Activated naive CD8-positive, alpha-beta T cell treated with anti-CD3 and anti-CD28 coated beads, Interleukin-2, amount 50 U/mL, for 16 hours (primary cell): ENCODE measurements at places on chromosomes 1 and 21.

DNA sequence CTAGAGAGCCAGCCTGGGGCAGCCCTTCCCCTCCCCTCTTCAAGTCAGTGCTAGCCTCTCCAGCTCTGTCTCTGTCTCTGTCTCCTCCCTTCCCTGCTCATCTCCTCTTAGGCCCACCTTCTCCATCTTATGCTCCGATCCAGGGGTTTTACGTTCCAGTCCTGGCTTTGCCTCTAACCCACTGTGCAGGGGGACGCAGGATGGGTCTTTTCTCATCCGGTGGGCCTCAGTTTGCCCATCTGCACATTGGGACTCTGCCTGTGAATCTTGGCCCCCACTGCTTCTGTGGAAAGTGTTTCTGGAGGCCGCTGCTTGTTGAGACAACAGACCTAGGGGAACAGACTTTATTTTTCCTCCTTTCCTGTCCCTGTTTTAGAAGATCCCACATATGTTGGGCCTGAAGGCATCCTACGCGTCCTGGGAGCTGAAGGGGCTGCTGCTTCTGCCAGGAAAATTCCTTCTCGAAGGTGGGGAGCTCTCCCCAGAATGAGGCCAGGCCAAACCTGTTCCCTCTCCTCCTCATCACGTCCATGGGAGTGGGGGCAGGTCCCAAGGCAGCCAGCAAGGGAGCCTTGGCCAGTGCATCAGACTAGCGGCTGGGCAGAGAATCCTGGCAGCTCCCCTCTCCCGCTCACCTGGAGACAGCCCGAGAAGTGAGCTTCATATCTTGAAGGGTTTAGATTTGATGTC lies 99.5 kb upstream of the CSF3R start:
- DNase-seq: no peak

DNA sequence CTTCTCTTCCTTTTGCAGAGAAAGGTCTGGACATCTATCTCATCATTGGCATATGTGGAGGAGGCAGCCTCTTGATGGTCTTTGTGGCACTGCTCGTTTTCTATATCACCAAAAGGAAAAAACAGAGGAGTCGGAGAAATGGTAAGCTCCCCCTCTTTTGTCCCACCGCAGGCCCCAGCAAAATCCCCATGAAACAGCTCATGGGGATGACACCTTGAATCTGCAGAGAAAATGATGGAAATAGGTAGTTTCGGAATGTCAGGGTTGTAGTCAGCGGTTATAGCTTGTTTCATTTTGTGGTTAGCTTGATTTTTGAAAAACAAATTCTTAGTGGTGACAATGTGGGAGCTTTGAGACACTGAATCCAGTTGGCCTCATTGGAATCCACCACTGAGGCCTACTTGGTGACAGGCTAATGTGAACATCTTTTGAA lies 10.3 kb downstream of the CD2 start:
- no peak for DNase-seq

GRCh38 chr1:228486596-228487335 lies 416 bp upstream of the RNF187 start:
- DNase-seq: peak; percentile 45

DNA sequence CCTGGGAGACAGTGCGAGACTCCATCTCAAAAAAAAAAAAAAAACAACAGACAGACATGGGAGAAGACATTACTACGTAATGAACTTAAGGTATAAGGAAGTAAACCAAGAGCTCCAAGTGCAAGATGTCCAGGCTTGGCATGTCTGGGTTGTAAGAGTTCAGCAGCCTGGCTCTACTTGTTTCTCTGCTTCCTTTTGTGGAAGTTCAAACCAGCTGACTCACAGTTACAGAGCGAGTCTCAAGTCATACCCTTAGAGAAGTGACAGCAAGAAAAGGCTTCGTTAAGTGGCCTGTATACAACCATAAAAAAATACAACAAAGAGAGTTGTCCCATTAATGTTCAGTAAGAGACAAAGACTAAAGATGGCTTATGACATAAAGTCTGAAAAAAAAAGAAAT lies 1.3 kb downstream of the RIT1 start:
- DNase-seq: no peak

GRCh38 chr1:160951443-160952128 lies 3.0 kb downstream of the ITLN2 start:
- DNase-seq: peak; percentile 29

GRCh38 chr1:226714148-226714547 lies 24.9 kb downstream of the ITPKB start:
- DNase-seq: no peak
